GM18507 (cell line): ENCODE measurements at places on chromosomes 7 and 10.

DNA sequence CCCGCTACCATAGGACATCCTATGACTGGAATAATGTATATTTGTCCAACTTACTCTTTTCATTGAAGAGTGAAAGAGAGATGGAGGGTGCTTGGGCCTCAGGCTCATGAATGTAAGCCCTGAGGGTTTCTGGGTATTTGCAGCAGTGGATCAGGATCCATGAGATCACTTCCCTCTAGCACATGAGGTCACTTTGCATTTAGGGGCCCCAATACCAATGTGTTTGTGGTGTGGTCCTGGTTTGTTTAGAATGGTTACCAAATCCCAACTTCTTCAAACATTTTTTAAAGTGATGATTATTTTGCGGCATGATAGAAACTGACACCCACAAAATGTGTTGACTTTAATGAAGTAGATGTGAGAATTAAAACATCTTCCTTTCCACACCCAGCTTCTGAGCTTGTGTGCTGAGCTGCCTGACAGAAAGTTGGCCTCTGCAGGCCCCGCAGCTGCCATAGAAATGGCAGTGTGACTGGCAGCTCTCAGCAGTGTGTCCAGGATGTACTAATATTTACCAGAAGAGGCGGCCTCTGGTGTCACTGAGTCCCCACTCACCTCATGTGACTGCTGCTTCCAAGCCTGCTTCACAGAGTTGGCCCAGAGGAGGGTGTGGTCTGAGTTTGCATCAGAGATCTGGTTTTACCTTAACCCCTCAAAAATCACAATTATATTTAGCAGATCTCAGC, 447.6 kb upstream of the NPVF start:
- no peak for DNase-seq

- DNase-seq, result no peak
These were observed 612.2 kb downstream of the SUGCT start for GRCh38 chr7:40746841-40747556.

GRCh38 chr10:124708922-124709520, 35.2 kb downstream of the FAM53B start:
- DNase-seq, result no peak

DNA sequence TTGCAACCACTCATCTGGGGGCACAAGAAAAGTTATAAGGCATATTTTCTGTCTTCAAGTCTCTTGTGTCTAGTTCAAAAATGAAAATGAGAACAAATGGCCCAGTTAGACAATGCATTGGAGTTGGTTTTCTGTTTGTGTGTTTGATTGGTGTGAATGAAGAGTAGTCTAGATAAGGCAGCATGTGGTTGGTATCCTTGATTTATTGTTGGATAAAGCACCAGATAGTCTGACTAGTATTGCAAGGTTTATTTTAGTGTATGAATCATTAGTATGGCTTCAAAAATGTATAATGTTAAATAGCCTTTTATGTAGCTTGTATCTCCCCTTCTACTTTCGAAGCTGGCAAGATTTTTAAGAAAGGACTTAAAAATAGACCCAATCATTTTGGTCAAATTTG, 237.3 kb downstream of the CDK14 start:
- DNase-seq, result no peak

- DNase-seq, result no peak
These were observed 79.6 kb downstream of the BMPR1A start for GRCh38 chr10:86836044-86836443.

DNA sequence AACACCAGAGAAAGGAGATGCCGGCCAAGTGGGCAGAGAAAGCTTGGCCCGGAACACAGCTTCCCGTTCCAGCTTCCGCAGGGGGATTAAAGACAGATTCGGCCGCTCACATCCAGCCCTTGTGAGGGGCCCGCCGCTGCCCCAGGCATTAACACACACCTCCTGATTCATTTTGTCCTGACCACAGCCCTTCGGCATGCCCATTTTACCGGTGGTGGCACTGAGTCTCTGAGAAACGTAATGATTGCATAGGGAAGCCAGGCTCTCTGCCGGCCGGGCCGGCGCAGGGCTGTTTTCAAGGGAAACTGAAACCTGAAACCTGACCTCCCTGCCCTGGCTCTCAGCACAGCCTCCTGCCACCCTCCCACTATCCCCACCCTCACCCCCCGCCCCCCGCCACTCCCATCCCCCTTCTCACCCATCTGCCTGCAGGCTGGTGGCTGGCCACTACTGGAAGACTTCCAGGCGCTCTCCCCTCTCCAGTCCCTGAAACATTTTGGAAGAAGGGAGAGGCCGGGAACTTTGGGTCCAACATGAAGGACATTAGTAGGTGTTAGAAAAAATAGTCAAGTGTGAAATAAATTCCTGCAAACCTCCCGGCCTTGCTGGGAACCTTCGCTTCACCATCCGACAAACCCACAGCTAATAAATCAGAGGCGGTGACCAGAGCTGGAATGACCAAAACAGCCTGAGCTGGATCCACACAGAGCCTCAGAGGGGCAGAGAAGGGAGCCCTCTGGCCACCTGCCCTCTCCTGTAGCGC, 83.5 kb upstream of the CUX1 start:
- no peak for DNase-seq

- DNase-seq, result no peak
These were observed 50.6 kb downstream of the PWWP2B start for GRCh38 chr10:132447446-132448247.

DNA sequence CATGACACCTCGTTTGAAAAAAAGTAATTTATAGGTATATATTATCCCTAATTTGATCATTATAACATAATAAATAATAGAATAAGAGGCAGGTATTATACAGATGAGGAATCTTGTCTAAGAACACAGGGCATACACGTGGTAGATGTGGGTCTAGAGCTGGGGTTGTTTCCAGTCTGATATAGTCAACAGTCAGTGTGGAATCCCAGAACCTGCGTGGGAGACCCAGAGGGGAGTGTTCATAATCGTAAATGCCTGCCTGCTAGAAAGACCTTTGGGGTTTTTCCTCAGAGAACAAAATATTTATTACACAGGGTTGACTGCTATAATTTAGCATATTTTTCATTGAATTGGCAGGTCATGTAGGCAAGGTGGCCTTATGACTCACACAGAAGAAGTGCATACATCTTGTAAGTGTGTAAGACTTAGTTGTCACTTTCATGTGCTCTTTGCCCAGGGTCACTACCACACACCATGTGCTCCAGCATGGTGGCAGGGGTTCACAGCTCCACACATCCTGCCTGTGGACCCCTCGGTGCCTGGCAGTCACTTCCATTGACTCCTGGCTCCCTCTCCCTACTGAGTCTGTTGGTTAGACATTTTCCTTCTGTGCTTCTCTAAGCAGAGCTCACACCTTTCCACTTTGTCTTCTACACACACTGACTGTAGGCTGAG, 94.9 kb upstream of the IKZF1 start:
- DNase-seq, result no peak

GRCh38 chr7:107173691-107174406, 5.0 kb downstream of the HBP1 start:
- no peak for DNase-seq

DNA sequence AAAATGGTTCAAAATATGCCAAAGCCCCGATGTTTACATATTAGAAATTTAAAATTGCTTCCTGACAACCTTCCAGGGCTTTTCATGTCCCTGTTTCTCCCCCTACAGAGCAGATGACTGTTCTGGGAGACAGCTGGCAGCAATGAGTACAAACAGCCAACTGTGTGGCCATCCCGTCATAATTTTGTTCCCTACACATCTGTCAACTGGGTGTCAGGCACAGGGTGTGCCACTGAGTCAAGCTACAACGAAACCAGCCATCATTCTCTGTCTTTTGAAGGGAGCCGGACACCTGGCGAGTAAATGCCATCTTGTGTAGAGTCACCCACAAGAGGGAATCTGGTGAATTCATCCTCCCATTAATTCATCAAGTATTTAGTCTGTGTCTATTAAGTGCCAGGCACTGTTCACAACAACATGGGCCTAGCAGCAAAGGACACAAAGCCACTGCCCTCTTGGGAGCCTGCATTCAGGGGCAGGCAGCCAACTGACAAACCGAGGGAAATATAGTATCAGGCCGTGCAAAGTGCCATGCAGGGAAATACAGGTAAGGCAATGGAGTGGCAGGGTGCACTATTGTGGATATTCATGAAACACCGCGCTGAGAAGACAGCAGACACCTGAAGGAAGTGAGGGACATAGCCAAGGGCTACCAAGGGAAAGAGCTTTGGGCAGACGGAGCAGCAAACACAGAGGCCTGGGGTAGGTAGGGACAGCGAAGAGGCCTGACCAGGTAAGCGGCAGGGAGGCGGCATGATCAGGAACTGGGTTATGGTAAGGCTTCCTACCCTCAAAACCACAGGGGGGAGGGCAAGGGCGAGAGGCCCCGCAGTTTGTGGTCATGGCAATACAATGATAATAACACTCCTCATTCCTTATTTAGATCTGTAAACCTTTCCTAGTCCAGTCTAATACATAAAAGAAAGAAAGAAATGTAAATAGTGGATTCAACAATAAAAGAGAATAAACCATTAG, 213.6 kb downstream of the FAM107B start:
- no peak for DNase-seq

DNA sequence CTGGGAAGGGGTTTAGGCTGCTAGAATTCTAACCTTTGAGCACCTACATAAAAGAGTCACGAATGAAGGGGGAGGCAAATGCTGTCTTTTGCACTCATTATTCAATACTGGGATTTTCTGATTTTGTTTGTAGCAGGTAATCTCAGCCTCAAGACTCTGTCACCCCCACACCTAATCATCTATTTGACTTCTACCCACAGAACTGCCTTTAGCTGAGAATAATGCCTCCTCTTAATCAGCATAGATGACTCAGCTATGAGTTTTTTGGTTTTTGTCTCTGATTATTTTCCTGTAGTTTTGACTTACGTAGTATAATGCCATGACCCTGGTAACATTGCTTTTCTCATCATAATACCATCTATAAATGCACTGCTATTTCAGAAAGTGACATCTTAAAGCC, 42.7 kb upstream of the CACNB2 start:
- no peak for DNase-seq
